ENCODE measurements at places on chromosomes 2 and 18.
A peak's percentile ranks its signal among the peaks of the same experiment; 100 is the strongest.

DNA sequence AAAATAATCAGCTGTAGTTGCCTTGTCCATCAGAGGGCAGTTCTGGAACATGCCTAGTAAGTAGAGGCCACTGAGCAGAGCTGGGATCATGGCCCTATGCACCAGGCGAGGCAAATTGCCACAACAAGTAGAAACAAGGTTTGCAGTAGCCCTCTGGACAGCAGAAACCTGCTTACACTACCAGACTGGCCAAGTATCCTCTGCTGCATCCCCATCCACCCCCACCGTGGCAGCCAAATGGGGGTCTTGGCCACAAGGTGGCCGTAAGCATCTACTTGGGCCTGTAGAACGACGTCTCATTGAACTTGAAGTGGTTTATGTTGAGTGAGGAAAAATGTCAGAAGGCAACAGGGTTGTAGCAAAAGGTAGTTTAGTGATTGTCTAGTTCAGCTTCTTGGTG lies 241.2 kb downstream of the ALPK2 start:
- no peak for DNase-seq

DNA sequence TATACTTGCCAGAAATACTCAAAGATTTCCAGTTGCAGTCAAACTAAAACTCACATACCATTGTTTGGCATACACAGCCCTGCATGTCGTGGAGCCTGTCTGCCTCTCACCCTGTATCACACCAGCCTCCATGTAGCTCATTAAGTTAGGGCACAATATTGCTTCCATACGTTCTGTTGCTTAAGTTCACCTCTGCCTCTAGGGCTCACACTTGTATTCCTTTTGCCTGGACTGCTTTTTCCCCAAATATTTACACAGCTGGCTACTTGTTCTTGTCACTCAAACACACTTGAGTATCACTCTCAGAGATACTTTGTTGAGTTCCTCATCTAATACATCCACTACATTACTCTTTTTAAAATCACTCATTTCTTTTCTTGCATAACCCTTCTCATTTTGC lies 83.1 kb downstream of the PTH2R start:
- DNase-seq = peak; percentile 71

DNA sequence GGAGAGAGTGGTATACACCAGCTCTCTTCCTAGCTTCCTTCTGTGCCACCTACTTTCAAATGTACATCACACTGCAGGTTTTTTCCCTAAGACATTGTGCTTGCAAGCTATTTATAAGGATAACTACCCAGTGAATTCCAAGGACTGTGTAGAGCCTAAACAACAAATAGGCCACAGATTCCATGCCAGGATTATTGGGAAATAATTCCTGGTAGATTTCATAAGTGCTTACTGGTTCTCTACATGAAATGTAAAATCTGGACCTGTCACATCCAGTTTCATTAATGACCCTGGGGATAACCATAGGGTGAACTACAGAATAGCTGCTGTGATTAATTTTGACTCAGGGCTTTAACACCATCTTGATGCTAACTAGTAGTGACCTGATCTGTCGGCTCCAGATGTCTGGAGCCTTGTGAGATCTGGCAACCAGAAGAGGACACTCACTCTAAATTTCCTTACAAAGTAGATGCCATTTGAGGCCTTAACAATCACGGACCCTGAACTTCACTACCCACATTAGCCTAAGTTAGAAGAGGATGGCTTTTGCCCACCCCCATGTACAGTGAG lies 34.3 kb upstream of the LGALSL start:
- no peak for DNase-seq

DNA sequence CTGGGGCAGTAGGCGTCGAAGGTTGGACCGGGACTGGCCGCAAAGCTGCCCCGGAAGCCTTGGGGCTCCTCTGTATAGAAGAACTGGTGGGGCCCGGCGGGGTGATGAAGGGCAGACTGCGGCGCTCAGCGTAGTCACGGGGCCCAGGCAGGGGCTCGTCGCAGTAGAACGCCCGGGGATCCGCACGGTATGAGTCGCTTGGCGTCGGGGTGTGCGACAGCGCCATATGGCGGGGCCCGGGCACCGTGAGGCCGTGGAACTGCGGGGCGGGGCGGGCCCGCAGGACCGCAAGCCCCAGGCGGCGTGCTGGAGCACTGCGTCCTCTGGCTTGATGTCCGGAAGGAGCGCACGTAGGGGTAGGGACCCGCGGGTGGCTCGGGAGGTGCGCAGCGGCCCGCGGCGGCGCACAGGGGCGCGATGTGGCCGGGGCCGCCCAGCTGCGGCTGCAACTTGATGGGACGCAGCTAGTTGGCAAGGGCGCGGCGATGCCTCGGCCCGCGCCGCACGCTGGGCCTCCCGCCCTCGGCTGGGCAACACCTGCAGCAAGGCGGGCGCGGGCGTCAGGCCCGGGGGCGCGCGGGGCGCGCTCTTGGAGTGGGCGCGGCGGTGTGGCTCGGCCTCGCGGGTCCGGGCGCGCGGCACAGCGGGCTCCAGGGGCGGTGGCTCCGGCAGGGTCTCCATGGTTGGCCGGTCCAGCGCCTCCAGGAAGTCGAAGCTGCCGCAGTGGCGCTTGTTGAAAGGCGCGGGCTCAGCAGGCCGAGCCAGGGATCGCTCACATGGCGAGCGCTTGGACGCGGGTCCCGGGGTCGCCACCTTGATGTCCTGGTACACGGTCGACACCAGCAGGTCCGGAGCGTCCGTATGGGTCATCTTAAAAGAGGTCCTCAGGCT lies 251.4 kb downstream of the ANKRD30B start:
- no peak for DNase-seq

GRCh38 chr18:49584394-49584793 lies 22.5 kb downstream of the LIPG start:
- no peak for DNase-seq

GRCh38 chr2:188204824-188205223 lies 86.8 kb upstream of the GULP1 start:
- DNase-seq = no peak

DNA sequence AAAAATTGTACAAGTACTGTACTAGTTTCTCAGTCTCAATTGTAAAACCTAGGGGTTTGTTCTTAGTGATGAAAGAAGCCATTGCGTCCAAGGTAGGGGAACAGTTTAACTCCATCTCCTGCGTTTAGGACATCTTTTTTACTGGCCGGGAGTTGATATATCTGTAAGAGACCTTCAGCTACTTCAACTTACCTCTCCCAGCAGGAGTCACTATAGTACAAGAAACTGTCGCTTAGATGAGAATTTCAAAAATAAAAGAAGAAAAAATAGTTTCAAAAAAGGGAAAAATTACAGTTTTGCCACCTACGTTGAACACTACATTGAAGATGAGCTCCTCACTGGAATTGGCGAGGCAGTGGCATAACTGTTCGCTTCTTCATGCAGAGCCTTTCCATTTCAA lies 122.7 kb downstream of the MAP3K20 start:
- no peak for DNase-seq

GRCh38 chr2:104804148-104804890 lies 49.6 kb upstream of the POU3F3 start:
- DNase-seq = no peak

- DNase-seq = no peak
Observed at GRCh38 chr2:232721882-232722281, 24.8 kb downstream of the GIGYF2 start.

- no peak for DNase-seq
Observed at GRCh38 chr2:69604026-69604678, 39.4 kb downstream of the AAK1 start.

DNA sequence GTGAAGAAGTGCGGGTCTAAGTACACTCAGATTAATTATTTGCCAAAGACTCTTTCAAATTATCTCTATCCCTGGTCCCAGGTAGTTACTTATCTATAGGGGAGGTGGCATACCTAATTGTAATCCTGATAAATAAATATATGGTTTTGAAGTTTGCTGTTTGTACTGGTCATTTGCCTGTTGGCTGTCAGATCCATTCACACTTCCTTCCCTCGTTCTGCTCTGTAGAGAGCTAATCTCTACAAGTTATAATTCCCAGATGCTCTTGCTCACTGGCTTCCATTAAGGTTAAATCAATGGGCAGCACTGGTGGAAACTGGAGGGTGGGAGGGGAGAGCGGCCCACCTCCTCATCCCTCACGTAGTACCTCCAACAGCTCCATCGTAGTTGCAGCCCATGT lies 447.1 kb downstream of the TXNL1 start:
- no peak for DNase-seq

- no peak for DNase-seq
Observed at GRCh38 chr2:219425238-219426067, 7.3 kb downstream of the DES start.

DNA sequence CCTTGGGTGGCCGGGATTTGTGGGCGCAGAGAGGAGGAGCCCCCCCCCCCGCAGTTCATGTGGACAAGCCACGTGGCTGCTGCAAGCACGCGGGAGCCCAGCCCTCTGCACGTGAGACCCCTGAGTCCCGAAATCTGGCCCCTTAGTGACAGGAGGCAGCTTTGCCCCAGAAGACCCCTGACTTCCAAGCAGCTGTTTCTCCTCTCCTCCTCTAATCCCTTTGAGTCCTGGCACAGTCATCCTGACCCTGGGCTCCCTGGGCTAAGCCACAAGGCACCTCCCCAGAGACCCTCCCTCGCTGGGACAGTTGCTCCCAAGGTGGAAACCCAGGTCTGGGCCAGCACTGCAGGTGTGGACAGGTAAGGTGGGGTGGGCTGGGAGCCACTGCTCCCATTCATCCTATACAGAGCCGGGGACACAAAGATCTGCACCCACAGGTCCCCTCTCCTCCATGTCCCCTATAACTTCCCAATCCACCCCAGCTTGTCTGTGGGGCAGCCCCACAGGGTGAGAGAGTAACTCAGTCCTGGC lies 923 bp downstream of the TEKT4 start:
- no peak for DNase-seq

GRCh38 chr18:50099725-50100407 lies 95.1 kb downstream of the MYO5B start:
- no peak for DNase-seq

DNA sequence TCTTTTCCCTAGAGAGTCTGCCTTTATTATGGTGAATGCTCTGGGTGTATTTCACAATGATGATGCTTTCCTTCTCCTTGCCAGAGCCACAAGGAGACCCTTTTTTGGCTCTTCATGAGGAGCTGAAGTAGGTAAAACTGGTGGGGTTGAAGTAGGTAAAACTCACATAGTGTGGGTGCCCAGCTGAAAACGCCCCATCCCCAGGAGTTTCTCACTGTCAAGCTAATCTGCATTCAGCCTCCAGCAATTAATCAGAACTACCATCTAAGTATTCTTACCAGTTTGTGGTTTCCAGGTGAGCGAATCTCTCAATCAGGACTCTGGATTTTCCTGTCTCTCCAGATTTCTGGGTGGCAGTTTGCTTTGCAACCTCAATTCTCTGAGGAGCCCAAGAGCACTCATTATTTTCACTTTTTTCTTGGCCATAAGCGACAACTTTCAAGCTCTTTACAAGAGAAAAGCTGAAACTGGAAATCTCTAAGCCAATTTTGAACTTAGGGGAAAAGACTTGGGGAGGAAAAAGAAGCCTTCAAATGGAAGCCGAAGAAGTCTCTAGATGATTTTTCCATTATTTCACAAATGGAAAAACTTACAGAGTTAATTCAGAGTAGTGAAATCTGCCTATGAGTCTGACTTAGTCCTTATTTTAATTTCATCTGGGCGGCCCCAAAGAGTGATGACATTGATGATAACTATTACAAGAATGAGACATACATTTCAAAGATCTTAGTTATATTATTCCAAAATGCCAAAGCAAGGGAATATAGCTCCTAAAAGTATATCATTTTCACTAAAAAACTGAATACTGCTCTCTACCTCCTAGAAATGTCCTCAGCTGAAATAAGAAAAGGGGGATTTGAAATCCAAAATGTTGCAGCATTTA lies 121.4 kb upstream of the MAP3K20 start:
- no peak for DNase-seq

- no peak for DNase-seq
Observed at GRCh38 chr2:209525834-209526281, 102.0 kb downstream of the MAP2 start.

GRCh38 chr2:149184991-149185390 lies 145.4 kb upstream of the LYPD6 start:
- DNase-seq = no peak

DNA sequence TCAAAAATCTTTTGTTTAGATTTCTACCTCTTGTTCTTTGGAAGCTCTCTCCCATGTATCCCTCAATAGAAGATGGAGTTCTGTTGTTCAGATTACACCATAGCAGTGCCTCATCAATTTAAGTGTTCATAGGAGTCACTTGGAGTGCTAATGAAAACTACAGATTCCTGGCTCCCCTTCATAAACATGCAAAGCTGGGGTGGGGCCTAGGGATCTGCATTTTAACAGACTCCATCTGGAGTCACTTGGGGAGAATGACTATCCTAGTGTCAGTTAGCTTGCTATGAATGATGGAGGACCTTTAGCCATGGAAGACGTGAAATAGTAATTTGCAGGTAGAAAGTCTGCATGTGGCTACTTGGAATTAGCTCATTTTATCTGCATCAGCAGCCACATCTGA lies 105.4 kb downstream of the RGPD3 start:
- DNase-seq = no peak

DNA sequence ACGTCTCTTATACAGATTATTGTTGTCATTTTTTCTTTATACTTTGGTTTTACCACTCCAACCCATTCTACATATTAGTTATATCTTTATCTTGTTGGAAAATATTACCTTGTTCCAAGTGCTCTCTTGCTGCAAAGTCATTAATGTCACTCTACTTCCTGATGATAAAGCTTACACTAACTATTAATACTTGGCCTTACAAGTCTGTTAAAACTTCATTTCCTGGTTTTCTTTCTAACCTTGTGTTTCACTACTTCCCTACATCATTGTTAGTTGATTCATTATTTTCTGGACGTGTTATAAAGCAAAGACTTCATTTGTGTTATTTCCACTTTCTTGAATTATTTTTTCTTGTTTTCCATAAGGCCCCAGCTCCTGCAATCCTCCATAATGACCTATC lies 382.6 kb upstream of the CDH20 start:
- no peak for DNase-seq

DNA sequence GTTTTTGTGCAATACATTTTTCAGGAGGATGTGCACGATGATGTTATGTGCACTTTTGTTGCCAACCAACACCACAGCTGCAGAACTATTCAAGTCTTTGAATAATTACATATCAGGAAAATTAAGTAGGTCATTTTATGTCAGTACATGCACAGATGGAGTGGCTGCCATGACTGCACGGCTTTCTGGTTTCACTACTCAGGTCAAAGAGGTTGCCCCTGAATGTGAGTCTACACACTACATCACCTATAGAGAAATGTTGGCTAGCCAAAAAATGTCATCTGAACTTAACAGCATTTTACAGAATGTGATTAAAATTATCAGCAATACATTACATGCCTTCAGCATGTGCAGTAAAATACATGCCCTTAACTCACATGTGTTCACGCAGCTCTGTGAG lies 1637.3 kb upstream of the NXPH2 start:
- no peak for DNase-seq

- no peak for DNase-seq
Observed at GRCh38 chr2:37871456-37872191, 53.5 kb upstream of the RMDN2 start.

DNA sequence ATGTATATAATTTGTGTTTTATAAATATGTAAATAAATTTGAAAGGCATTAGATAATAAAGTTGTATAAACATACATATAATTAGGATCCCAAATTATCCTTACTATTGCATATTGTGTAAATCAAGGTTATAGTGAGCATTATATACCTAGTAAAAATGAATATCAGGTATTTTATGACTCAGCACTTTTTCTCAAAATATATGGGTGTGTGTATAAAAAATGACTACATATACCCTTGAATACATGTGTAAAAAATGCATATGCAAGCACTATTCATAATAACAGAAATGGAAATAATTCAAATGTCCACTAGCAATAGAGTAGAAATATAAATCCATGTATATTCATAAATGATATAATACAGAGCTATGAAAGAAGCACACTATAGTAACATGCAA lies 870.9 kb upstream of the CNTNAP5 start:
- DNase-seq = no peak
